ENCODE measurements at places on chromosomes 7 and 10.
A peak's percentile ranks its signal among the peaks of the same experiment; 100 is the strongest.

DNA sequence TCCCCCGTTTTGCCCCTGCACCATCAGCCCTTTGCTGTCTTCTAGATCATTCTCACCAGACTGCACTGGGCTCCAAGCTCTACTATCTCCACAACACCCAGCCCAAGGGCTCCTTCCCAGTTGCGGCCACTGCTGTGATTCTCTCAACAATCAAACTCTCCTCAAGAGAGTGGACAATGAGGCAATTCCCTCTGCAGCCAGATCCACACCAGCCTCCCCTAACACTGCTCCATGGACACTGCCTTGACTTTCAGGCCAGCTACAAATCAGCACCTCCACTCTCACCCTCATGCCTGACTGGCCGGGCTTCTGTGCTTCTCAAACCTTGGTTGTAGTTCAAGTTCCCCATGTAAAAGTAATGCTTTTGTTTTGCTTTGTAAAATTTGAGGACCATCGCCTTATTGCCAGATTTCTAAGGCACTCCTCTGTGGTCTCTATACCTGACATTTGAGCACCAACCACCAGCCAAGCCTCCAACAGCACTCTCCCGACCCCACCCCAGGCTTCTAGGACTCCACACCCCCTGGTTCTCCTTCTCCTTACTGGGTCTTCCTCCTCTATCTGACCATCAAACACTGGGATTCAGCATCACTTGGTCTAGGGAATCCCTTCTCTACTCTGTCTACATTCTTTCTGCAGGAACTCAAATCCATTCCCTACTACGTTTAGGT, 45.4 kb downstream of the PPIF start:
- H3K4me1 ChIP-seq = peaks cover 15% of the 10 kb centered on the region
- no peak overlapping the region for H3K4me3 ChIP-seq
- H3K27ac ChIP-seq = no peak overlapping the region
- peak; percentile 10 for DNase-seq
- H3K27me3 ChIP-seq = no peaks in the 10 kb centered on the region
- H3K36me3 ChIP-seq = no peaks in the 10 kb centered on the region

GRCh38 chr7:27248427-27248806, 5.8 kb downstream of the EVX1 start:
- H3K27ac ChIP-seq = no peak overlapping the region
- no peak overlapping the region for H3K4me3 ChIP-seq
- DNase-seq = no peak
- peaks cover 11% of the 10 kb centered on the region for H3K4me1 ChIP-seq

DNA sequence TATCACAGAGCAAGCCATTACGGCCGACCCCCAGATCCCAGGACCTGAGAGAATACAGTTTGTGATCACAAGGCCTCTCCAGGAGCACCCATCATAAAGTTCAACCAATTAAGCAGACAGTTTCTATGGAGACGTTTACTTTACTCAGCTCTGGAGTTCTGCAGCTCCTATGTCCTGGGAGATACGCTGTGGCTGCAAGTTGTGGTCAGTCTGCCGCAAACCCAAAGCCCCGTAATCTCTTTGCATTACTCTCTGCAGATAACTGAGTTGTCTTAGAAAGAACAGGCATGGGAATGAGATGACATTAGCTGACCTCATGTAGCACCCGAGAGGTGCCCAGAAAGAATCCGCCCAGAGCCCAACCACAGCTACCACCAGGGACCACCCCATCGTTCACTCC, 305.1 kb downstream of the FGFR2 start:
- H3K27ac ChIP-seq = no peak overlapping the region
- H3K27me3 ChIP-seq = no peaks in the 10 kb centered on the region
- no peak for DNase-seq

DNA sequence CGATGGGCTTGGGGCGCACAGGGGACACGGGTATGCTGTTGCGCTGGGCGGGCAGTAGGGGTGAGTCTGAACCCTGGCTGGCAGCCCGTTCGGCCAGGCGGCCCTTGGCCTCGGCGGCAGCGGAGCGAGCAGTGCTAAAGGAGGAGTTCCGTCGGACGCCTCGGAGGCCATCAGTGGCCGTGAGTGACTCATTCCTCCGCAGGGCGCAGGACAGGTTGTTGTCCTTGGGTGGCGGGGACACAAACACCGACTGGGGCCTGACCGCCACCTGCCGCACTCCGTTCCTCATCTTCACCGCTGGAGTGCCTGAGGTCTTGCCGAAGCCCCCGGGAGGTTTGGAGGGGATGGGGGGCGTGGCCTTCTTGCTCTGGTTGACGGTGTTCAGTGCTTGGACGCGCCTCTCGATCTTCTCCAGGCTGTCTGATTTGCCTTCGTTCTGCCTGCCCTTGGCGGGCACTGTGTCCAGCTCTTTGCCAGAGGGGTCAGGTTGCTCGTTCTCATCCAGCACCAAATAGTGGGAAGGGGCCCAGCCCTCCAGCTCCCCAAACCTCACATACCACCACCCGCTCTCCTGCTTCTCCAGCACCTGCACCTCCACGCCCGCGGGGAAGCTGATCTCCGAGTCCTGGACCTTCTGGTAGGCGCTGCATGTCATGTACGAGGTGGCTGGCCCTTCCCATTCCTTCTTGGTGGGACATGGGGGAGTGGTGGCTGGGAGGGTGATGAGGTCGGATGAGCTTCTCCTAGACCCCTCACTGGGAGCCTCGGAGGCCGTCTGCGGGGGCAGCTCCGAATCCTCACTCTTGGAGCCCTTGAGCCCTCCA, 108.7 kb downstream of the NEURL1 start:
- H3K4me3 ChIP-seq = no peak overlapping the region
- H3K4me1 ChIP-seq = peaks cover 3% of the 10 kb centered on the region
- no peaks in the 10 kb centered on the region for H3K27me3 ChIP-seq
- no peak overlapping the region for H3K27ac ChIP-seq
- H3K36me3 ChIP-seq = no peaks in the 10 kb centered on the region

DNA sequence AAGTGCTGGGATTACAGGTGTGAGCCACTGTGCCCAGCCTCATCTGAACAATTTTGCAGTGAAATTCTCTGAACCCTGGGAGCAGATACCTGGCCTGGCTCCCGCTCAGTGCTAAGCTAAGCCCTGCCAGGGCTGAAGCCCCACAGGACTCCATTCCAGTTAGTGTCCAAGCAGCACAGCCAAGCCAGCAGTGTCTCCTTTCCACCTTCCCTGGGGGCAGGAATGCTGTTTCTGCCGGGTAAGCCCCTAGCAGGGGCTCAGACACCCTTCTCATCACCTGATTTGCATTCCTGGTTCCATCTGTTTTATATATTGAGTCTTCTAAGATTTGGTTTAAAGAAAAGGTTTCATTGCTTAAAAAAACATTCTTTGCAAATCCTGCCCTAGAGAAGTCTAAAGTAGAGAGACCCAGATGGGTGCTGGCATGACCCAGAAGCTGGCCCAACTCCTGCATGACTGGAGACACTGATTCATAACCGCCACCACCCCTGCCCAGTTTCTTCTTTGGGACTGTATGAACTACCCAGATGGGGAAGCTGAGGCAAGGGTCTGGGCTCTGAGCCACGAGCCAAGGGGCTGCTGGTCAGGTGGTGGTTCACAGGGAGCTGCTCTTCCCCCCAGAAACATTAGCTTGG, 14.0 kb downstream of the SLC13A4 start:
- H3K36me3 ChIP-seq = no peaks in the 10 kb centered on the region
- DNase-seq = no peak
- no peaks in the 10 kb centered on the region for H3K27me3 ChIP-seq
- no peak overlapping the region for H3K27ac ChIP-seq
- H3K4me3 ChIP-seq = no peak overlapping the region
